Placental epithelial cell (primary cell): ENCODE measurements at places on chromosomes 7 and 10. TPM values are rescaled to one million over a fixed set of nuclear protein-coding genes. Genes with fewer than 3 reads are reported as not detected.

The TMEM254 gene
- 13.0 and 14.6 TPM in 2 replicates for total RNA-seq

The VPS26A gene
- 21.7 and 22.0 TPM in 2 replicates for total RNA-seq

The FAM237B gene
- total RNA-seq: not detected in 2 replicates

The OR2A12 gene
- not detected in 2 replicates for total RNA-seq

The ANK3 gene
- total RNA-seq: 109 and 239 TPM in 2 replicates

The CNPY1 gene
- total RNA-seq: not detected in 2 replicates

The CHAT gene
- 1.1 and 2.0 TPM in 2 replicates for total RNA-seq

The MLXIPL gene
- not detected in 2 replicates for total RNA-seq

The GNG11 gene
- under 0.01 TPM in 1 of 2 replicates, not detected in the other for total RNA-seq

The ZNF467 gene
- total RNA-seq: 0.22 and 3.1 TPM in 2 replicates

The OR2A42 gene
- total RNA-seq: not detected in 2 replicates

The VPS37D gene
- total RNA-seq: 0.87 and 2.7 TPM in 2 replicates

The COL1A2 gene
- total RNA-seq: 2,449 and 6,824 TPM in 2 replicates

The WNT8B gene
- total RNA-seq: not detected in 2 replicates

The COL26A1 gene
- total RNA-seq: not detected in 2 replicates

The SEPHS1 gene
- total RNA-seq: 27.5 and 35.6 TPM in 2 replicates

The TRIM73 gene
- total RNA-seq: 0.43 and 2.4 TPM in 2 replicates

The ABCB1 gene
- total RNA-seq: not detected in 2 replicates

The ENTPD1 gene
- 0.11 TPM in 1 of 2 replicates, not detected in the other for total RNA-seq

The FBXO24 gene
- 0.39 and 0.54 TPM in 2 replicates for total RNA-seq

The BLVRA gene
- 6.1 and 7.5 TPM in 2 replicates for total RNA-seq

The ZNF239 gene
- 3.5 and 4.4 TPM in 2 replicates for total RNA-seq

The SLC13A4 gene
- not detected in 2 replicates for total RNA-seq

The TNS3 gene
- 87.6 and 124 TPM in 2 replicates for total RNA-seq

The PRSS2 gene
- not detected in 2 replicates for total RNA-seq
